ENCODE measurements at places on chromosomes 4 and X. TPM values are rescaled to one million over a fixed set of nuclear protein-coding genes. Genes with fewer than 3 reads are reported as not detected.

DNA sequence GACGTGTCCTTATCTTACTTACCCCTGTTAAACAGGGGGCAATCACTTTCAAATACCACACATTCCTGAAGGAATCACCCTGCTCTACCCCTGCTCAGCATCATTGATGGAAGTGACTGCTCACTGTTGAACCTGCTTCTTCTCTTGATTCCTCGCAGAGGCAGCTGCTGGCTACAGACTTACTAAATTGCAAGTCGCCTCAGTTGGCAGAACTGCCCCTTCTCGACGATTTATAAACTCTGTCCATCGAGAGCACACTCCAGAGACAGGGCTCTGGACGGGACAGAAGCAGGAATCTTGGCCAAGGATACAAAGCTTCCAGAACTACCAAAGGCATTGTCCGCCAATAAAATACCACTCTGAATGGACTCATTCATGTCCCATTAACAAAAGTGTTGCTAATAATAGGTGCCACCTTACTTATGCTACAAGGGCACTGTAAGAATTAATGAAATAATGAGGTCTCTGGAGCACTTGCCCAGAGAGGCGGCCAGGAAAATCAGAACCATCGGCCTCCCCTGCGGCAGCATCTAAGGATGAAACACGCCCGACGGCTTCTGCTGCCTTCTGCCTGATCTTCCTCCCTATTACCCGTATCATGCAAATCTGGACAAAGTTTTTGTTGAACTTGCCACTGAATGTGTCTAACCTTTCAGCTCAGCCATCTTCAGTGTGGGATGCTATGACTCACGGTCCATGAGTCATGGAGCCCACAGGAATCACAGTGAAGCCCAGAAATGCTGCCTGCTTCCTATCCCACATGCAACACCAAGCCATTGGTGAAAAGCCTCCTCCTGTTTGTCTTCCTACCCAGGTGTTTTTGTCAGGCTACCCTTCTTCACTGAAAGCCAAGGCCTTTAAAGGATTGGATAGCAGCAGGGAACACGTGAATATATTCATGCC lies 164.9 kb downstream of the MAML3 start:
- no peaks in the 10 kb centered on the region for H3K36me3 ChIP-seq
- no peaks in the 10 kb centered on the region for H3K4me1 ChIP-seq
- H3K27ac ChIP-seq: no peak overlapping the region

GRCh38 chr4:184932343-184932742 lies 85.9 kb upstream of the HELT start:
- peaks cover 2% of the 10 kb centered on the region for H3K27me3 ChIP-seq
- no peaks in the 10 kb centered on the region for H3K4me1 ChIP-seq
- no peak overlapping the region for H3K4me3 ChIP-seq
- no peak overlapping the region for H3K27ac ChIP-seq

DNA sequence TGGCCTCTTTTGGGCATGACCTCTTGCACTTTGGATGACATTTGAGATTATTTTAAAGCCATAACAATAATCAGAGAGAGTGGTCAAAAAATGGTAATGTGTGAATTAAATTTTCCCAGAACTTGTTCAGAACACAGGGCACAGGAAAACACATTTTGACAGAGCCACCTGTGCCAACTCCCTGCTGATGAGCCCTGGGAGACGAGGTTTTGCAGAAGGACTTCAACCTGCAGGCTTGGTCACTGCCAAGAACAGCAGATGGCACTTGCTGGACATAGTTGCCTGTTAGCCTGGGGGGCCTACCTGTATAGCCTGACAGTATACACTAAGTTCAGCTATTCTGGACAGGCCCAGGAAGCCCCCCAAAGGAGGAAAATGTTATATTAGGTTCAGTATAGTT lies 277.8 kb upstream of the EMCN start:
- DNase-seq: no peak
- H3K36me3 ChIP-seq: no peaks in the 10 kb centered on the region
- H3K27me3 ChIP-seq: no peaks in the 10 kb centered on the region
- H3K4me1 ChIP-seq: peaks cover 11% of the 10 kb centered on the region

GRCh38 chr4:72604324-72604723 lies 35.3 kb upstream of the ADAMTS3 start:
- H3K4me1 ChIP-seq: no peaks in the 10 kb centered on the region
- no peak overlapping the region for H3K4me3 ChIP-seq
- no peaks in the 10 kb centered on the region for H3K27me3 ChIP-seq
- H3K27ac ChIP-seq: no peak overlapping the region

GRCh38 chr4:154720123-154720522 lies 23.7 kb upstream of the LRAT start:
- no peak for DNase-seq
- H3K27ac ChIP-seq: no peak overlapping the region
- H3K36me3 ChIP-seq: no peaks in the 10 kb centered on the region
- no peaks in the 10 kb centered on the region for H3K27me3 ChIP-seq

- DNase-seq: no peak
- no peaks in the 10 kb centered on the region for H3K36me3 ChIP-seq
- H3K27me3 ChIP-seq: no peaks in the 10 kb centered on the region
- H3K27ac ChIP-seq: no peak overlapping the region
These were observed 7.2 kb downstream of the IBSP start for GRCh38 chr4:87806520-87806919.

DNA sequence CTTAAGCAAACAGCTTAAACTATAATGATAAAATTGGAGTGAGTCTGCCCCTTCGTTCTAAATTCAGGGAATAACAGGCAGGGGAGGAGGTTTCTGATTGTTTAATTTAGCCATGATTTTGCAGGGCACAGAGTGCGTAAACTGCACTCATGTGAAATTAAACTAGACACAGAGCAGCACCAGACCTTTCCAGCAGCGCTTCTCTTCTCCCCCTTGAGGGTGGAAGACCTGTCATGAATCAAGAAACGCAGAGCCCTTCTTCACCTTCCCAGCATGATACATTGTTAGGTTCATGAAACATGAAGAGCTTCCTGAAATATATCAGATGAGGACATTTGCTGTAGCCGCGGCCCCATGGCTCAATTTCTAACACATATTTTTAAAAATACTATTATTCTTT lies 63.1 kb downstream of the FAM114A1 start:
- H3K27ac ChIP-seq: no peak overlapping the region
- peaks cover 10% of the 10 kb centered on the region for H3K36me3 ChIP-seq
- no peaks in the 10 kb centered on the region for H3K27me3 ChIP-seq
- H3K4me3 ChIP-seq: no peak overlapping the region

- no peak overlapping the region for H3K4me3 ChIP-seq
- DNase-seq: no peak
- H3K36me3 ChIP-seq: no peaks in the 10 kb centered on the region
- no peak overlapping the region for H3K27ac ChIP-seq
These were observed 62.7 kb upstream of the SCML1 start for GRCh38 chrX:17674601-17675000.

ACOX3 gene
- 17.6 TPM for polyA plus RNA-seq

TCP11X2 gene
- polyA plus RNA-seq: not detected

CLIC2 gene
- polyA plus RNA-seq: 6.5 TPM
